ENCODE measurements at places on chromosomes 3 and 15. TPM values are rescaled to one million over a fixed set of nuclear protein-coding genes. Genes with fewer than 3 reads are reported as not detected.

SCG5 gene
- 0.30 TPM for total RNA-seq

TBC1D5 gene
- 46.4 TPM for total RNA-seq

MAP1A gene
- total RNA-seq = 0.84 TPM

IGF2BP2 gene
- total RNA-seq = 42.8 TPM
